AG10803 (cell line): ENCODE measurements at places on chromosomes 5 and 9.

DNA sequence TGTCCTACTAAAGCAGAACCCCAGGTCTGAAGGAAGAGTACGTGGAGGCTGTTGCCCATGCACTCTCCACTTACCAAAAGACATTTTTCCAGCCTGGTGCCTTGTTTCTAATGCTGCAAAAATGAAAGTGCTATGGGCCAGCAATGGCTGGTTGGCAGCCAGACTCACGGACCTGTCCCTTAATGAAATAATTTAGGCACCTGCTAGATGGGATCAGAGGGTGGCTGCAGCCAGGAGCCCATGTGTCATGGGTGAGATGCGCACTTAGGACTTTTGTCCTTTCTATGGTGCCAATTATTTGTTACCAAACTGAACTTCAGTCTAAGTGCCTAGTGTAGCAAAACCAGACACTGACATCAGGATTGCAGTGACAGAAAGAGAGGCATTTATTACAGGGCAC, 276.3 kb downstream of the YTHDC2 start:
- DNase-seq, result no peak

GRCh38 chr5:76546497-76547102, 76.6 kb downstream of the F2RL2 start:
- DNase-seq, result no peak

GRCh38 chr5:98110282-98110691, 663.2 kb upstream of the RGMB start:
- DNase-seq, result peak; percentile 79

GRCh38 chr9:136642439-136642921, 20.2 kb upstream of the EGFL7 start:
- DNase-seq, result no peak

DNA sequence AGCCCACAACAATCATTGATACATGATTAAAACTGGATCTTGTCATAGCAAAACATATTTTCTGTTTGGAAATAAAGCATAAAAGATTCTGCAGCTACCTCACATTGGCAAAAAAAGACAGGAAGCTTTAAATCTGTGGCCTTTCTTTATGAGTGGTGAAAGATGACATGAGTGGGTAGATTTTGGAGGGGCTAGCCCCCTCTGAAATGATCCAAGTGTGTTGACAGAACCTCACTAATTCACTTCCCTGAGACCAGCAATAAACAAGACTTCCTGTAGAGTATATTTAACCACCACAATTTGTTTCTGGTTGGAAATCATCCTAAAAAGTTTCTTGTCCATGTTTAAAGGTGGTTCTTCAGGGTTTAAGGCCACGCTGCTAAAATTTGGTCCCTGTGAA, 530.8 kb downstream of the SPATA31D1 start:
- no peak for DNase-seq

- no peak for DNase-seq
Measured at GRCh38 chr9:100296407-100296806, 56.3 kb downstream of the TEX10 start.

DNA sequence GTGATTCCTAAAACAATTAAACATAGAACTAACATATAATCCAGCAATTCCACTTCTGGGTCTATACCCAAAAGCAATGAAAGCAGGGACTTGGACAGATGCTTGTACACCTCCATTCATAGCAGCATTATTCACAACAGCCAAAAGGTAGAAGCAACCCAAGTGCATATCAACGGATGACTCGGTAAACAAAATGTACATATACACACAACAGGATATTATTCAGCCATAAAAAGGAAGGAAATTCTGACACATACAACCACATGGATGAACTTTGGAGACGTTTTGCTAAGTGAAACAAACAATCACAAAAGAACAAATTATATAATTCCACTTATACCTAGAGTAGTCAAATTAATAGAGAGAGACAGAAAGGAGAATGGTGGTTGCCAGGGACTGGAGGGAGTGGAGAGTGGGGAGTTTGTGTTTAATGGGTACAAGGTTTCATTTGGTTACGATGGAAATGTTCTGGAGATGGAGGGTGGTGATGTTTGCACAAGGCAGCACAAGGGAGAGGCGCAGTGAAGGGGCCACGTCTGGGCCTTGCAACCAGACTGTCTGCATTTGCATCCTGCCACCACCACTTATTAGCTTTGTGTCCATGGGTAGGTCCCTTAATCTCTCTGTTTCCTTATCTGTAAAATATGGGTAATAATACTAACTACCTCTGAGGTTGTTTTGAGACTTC, 36.3 kb upstream of the RLN1 start:
- DNase-seq, result no peak

- DNase-seq, result peak; percentile 25
Measured at GRCh38 chr5:77863181-77863580, 87.0 kb upstream of the TBCA start.
